ENCODE measurements at places on chromosomes 12 and 14.

GRCh38 chr12:14871886-14872285 lies 13.8 kb downstream of the MGP start:
- DNase-seq: no peak

DNA sequence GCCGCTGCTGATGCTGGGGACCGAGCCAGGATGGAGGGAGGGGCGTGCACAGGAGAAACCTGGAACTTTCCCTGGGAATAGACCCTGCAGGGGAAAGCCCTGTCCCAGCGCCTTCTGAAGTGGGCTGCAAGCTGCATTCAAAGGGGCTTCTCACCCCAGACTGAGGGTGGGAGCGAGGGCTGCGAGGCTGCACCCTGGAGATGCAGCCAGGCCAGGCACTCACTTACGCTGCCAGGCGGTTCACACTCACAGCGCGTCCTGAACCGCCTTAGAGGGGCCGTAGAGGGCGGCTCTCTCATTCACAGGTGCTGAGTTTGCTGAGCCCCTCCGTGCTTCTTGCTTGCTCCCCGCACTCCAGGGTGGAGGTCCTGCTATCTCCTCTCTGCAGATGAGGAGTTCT lies 208.5 kb upstream of the C14orf180 start:
- DNase-seq: no peak

DNA sequence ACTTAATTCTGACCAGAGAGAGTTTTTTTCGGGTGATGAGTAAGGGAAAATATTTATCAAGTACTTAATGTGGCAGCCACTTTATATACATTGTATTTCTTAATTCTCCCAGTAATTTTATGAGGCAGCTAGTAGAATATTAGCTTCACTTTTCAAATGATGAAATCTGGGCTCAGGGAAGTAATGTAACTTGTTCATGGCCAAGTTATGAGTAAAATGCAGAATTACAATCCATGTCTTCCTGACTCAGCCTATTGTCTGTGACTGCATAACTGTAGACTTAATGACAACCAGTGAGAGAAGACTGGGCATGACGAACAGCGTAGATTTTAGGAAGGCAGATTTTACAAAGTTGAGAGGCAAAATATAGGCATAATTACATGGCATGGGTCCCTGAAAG lies 106.7 kb upstream of the MIS18BP1 start:
- DNase-seq: no peak

GRCh38 chr12:68831272-68831671 lies 23.3 kb downstream of the MDM2 start:
- DNase-seq: no peak

DNA sequence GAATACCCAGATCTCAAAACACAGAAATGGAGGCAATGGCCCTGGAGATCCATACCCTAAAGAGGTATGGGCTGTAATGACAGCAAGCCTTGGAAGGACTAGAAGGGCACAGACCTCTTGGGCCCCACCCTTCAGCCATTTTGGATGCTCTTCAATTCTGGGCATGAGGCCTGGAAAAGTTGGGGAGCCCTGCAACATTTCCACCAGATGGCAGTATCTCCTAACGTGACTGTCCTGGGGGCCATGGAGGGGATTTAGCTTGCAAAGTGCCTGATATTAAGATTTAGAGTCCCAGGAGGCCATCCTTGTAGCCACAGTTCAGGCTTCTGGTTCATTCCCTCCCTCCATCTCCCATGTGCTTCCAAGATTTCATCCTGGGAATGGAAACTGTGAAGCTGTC lies 30.2 kb downstream of the KCNA5 start:
- DNase-seq: no peak

GRCh38 chr14:77467801-77468200 lies 9.9 kb downstream of the AHSA1 start:
- DNase-seq: no peak

DNA sequence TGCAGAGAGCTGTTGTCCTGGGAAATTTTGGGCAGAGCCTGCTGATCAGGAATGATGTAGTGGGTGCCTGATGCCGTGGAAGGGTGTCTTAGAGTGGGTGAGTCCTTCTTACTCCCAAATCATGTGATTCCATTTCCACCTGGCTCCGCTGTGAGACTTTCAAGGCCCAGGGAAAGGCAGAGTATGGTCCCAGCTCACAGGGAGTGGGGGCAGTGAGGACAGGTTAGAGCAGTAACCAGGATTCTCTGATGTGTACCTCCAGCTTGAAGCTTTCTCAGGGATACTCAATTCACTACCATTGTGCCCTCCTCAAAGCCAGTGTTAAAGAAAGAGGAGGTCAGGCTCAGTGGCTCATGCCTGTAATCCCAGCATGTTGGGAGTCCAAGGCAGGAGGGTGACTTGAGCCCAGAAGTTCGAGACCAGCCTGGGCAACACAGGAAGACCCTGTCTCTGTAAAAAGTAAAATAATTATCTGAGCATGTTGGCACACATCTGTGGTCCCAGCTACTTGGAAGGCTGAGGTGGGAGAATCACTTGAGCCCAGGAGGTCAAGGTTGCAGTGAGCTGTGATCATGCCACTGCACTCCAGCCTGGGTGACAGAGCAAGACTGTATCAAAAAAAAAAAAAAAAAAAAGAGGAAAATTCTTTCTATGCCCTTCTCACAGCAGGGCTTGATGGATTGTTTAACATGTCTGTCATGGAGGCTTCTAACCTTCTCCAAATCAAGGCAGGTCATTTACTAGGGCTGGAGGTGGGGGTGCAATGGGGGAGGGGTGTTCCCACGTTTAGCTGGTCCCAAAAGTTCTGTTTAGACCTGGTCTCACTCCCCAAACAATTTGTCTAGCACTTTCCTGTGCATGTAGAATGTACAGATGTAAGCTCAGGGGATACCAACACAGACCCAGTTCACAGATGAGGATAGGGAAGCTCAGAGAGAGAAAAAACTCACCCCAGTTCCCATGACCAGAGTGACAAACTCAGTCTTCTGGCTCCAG lies 12.5 kb upstream of the IQSEC3 start:
- no peak for DNase-seq

- no peak for DNase-seq
Observed at GRCh38 chr12:106865683-106866082, 90.0 kb upstream of the TMEM263 start.

DNA sequence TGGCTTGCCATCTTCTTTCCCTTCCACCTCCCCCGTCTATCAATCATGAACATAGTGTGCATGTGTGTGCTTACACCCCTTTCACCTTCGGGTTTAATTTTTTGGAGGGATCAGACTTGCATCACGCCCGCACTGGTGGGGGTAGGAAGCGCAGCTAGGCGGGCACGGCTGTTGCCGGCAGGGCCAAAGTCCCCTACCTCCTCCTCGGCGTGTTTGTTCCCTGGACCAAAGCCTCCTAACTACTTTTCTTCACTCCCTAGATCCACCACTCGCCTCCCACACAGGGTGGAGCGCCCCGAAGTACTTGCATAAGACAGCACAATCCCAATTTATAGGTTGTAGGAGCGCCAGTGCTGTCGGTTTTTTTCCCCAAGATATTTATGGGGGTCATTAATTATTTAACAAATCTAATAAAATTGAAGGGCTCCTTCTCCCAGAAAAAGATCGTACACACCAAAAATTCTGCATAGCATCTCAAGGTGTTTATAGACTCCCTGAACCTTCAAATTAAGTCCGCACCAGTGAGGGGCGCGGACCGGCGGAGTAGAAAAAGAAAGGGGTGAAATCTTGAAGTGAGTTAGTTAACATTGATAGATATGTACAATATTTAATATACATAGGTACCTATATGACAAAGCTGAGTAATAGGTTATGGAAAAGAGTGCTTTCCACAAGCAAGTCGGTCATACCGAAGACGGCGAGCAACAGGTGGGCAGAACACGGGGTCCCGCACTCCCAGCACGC lies 717 bp downstream of the PKP2 start:
- DNase-seq: no peak
